ENCODE measurements at places on chromosomes 16 and 17. TPM values are rescaled to one million over a fixed set of nuclear protein-coding genes. Genes with fewer than 3 reads are reported as not detected.

Gene SMG1
- 26.4 TPM for total RNA-seq

Gene SPNS2
- 10.5 TPM for total RNA-seq

Gene NAGS
- total RNA-seq = 1.3 TPM

Gene KRT24
- total RNA-seq = not detected

Gene VTN
- total RNA-seq = 20.2 TPM

Gene TUBB3
- 250 TPM for total RNA-seq

Data from A549 treated with dexamethasone at 1 μM for 4 hours (cell line).